T-helper 22 cell (primary cell): ENCODE measurements at places on chromosomes 2 and 18.

DNA sequence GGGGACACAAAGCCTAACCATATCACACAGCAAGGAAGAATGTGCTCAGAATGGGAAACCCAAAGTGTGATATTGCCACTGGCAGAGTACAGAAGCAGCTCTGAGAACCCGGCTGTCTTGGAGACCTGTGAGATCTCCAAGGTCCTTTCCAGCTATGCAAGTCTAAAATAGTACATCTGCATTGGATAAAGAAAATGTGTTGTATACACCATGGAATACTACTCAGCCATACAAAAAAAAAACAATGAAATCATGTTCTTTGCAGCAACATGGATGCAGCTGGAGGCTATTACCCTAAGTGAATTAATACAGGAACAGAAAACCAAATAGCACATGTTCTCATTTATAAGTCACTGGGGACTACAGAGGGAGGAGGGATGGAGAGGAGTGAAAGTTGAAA lies 36.5 kb upstream of the RFX8 start:
- no peak for DNase-seq

- DNase-seq = no peak
These were observed 16.3 kb downstream of the GKN2 start for GRCh38 chr2:68936427-68936826.

GRCh38 chr18:27869735-27870134 lies 307.2 kb downstream of the CDH2 start:
- no peak for DNase-seq

DNA sequence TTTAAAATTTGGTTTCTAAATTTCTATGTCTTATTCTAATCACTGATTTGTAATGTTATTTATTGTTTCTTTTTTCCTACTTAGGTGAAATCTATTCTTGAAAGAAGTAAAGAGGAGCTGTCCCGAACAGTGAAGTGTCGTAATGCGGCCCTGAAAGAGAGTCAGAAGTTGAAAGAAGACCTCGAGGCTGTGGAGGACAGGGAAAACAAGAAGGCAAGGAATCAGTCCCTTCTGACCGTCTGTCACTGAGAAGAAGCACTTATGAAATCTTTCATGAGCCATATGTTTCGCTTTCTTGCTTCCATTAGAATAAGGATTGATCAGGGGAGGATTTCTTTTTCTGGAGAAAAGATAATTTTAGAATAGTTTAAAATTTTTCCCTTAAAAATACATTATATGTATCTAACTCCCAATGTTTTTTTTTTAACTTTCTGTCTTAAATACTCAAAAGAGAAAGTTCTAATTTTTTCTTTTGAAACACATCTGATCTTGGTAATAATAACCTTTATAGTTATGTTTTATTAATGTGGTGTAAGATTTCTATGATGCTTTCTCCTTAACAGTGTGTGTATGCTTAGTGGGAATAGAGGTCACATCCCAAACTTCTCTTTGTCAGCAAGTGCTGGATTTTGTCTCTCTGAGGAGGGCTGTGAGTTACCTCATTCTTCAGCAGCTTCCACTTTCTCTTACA lies 79.0 kb downstream of the CCDC150 start:
- no peak for DNase-seq

DNA sequence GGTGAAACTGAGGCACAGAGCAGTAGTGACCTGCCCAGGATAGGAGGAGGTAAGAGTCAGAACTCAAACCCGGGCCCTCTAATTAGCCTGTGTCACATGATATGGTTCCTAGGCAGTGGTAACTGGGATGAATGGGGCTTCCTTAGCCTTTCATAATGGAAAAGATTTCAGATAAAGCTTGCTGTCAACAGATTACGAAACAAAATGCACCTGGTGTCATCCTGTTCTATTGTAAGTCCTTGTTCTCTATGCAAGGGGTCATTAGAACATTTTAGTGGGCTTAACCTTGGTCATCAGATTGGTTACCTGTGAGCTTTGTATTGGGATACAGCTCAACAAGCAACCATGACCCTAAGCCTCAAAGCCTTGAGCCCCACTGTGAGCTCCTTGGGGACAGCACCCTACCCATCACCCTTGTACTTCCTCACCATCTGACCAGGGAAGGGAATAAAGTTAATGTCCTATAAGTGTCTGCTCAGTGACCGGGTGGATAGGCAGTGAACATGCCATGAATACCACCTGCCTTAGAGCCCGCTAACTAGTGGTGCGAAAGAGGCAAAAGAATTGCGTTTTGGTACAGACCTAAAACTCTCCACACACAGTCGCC lies 70.3 kb upstream of the RMDN2 start:
- DNase-seq = no peak

GRCh38 chr2:104340162-104340561 lies 513.8 kb upstream of the POU3F3 start:
- DNase-seq = no peak

DNA sequence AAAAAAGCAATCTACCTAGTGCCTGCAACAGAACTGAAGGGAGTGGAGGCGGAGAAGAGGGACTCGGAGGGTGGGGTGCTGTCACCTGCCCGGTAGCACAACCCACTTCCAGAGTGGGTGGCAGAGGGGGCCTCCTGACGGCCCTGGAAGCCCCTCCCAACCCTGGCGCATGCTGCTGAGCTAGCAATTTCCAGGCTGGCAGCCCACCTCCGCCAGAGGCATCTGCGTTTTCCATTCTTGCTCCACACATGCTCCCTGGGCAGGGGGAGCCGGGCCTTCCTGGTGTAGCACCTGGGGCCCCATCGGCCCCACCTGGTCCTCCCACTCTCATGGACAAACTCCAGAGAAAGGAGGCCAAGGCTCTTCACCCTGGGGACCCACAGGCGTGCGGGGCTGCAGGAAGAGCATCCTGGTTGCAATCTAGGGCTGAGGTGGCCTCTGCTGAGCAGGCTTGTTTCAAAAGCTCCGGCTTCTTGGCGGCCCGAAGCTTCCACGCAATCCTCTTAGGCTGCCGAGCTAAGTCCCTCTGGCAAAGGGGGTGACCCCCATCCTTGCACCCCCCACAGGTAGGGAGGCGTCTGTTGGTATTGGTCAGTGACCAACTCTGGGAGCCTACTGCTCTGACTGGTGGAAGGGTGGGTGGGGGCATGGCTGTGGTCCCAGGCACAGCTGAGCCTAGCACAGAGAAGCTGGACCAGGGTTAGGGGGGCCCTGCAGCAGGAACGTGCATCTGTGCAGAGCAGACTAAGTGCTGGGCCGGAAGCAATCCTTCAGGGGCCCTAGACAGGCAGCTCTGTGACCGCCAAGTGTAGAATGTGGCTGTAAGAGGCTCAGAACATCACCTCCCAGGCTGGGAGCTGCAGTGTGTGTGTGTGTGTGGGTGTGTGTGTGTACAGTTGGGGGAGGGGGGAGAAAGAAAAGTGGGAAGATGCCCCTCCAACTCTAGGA lies 2.6 kb downstream of the HS6ST1 start:
- DNase-seq = no peak

GRCh38 chr2:43292851-43293743 lies 66.7 kb upstream of the ZFP36L2 start:
- DNase-seq = no peak

GRCh38 chr2:125554956-125555355 lies 1101.0 kb upstream of the GYPC start:
- no peak for DNase-seq

DNA sequence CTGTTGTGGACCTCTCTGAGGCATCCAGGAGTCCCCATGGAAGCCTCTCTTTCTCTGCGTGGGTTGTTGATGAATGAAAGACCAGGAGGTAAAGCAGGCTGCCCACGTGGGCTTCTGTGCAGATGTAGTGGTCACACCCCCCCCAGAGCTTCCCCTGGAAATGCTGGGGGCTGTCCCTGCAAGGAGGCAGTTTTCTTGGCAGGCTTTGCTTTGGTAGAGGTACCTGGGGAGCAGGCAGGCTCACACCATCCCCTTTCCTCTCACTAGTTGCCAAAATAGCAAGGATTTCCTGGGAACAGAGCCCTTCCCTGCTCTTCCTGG lies 97.6 kb upstream of the MAP3K20 start:
- DNase-seq = no peak

DNA sequence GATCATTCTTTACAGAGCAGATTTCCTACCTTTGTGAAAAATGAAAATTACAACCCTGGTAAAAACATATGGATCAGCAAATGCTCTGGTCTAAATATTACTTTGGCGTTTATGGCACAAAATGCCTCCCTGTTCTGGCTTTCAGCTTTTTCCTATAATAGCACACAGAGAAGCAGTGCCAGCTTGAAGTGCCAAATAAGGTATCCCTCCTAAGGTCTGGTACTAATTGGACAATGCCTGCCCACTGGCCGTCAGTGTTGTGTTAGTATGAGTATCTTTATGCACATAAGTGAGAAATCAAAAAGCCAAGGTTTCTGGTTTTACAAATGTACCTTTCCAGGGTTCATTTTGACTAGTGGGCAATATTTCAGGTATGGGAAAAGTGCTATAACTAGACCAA lies 1293.7 kb upstream of the FAM98A start:
- DNase-seq = no peak

GRCh38 chr2:130158631-130159030 lies 13.7 kb upstream of the CCDC74B start:
- no peak for DNase-seq

GRCh38 chr2:151053661-151053990 lies 208.0 kb downstream of the RBM43 start:
- no peak for DNase-seq

DNA sequence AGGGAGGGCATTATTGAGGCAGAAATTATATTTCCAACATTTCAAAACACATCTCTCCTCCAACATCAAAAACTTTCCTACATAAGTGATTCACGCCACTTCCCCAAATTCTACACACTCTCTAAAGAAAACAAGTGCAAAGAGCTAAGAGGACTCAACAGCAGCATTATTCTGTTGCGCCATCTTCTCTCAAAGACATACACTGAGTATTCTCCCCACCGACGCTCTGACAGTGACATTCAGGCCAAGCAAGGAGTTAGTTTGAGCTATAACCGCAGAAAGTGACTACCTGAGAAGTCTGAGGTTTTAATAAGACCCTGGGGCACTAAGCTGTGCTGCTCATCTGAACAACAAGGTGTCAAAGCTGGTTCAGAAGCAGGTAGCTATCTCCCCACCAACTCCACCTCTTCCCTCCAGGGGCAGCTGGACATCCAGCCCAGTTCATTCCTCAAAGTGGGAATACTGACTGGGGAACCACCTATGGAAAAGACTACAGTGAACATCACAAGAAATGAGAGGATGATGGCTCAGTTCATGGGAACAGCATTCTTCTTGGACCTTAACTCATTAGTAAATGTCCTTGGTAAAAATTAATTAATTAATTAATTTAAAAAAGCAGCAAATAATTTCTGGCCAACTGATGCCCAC lies 309.5 kb upstream of the CCDC68 start:
- no peak for DNase-seq

DNA sequence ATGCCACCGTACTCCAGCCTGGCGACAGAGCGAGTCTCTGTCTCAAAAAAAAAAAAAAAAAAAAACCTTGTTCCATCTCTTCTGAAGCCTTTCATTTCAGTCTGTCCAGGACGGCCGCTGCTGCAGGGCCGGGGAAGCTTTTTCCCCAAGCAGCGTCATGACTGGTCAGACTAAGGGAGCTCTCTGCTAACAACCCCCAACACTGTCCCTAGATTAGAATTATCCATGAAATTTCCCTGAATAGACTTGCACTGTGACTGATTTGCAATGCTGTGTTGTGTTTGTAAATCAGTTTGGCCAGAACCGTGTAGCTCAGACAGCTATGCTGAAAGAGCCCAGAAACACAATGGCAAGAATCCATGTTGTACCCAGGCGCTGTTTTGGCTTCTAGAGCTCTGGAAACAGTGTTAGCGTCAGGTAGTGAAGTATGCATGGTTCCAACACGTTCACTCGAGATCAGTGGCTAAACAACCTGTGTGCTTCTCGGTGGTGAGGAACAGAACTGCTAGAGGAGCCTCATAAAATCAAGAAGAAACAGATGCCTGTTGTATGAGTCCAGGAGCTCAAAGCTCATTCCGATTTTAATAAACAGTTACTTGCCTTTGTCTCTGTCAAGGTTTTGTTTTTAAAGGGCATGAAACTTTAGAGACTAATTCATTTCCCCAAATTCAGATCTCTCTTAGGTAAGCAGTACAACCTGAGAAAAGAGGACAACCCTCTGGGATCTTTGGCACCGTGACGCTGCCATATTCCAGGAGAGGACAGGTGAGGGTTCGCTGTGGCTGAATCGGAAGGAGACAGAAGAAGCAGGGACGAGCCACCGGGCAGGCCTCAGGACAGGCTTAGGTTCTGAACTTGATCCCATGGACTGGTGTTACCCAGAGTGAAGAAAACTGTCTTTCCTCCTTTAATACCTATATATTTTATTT lies 43.5 kb downstream of the GORASP2 start:
- no peak for DNase-seq

DNA sequence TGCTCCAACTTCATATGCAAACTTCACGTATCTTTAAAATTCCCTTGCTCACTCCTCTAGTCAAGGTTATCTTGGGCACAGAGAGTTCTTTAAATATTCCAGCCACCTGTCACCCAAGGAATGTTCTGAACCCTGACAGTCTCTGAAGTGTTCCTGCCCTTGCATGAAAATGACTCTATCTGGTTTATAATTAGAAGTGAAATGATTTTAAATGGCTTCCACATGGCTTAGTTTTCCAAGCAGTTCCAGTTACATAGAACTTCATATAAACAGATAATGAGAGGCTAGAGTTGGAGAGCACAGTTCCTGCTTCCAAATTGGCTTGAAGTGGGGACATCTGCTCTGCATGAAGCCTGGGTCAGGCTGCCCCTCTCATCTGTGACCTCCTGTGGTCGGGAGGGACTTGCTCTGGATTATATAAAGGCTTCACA lies 81.9 kb downstream of the SLC4A3 start:
- no peak for DNase-seq

DNA sequence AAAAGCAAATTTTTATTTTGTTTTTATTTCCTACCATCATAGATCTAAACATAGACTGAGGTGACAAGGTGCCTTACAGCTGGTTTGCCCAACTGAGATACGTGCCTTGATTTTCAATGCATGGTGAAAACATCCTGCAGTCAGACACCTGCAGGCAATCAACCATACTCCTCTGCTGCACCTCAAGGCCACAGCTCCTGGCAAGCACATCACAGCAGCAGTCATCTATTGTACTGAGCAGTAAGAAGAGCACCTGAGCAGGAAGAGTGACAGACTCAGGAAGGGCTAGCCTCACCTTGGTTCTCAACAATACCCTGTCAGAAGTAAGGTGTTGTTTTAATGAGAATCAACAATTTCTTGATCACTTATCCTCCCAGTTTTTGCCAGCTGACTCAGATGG lies 1206.8 kb upstream of the NRXN1 start:
- DNase-seq = no peak

DNA sequence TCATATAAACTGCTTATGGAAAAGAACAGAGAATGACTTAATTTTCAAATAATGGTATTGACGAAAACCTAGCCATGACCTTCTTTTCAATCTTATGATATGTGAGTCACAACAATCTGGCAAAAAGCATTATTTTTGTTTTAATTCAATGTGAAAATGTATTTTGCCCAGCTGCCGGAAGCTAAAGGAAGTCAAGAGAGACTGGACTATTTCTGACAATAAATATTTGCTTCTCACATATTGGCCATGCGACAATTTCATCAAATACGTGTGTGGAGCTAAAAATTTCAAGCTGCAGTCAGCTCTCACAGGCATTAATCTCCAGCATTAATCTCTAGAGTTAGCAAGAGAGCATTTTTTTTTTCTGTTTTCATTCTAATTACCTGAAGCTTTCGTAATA lies 881.0 kb downstream of the CPS1 start:
- DNase-seq = no peak

GRCh38 chr18:8480506-8481328 lies 128.5 kb upstream of the RAB12 start:
- DNase-seq = no peak
